ENCODE measurements at places on chromosomes 11 and 22.

DNA sequence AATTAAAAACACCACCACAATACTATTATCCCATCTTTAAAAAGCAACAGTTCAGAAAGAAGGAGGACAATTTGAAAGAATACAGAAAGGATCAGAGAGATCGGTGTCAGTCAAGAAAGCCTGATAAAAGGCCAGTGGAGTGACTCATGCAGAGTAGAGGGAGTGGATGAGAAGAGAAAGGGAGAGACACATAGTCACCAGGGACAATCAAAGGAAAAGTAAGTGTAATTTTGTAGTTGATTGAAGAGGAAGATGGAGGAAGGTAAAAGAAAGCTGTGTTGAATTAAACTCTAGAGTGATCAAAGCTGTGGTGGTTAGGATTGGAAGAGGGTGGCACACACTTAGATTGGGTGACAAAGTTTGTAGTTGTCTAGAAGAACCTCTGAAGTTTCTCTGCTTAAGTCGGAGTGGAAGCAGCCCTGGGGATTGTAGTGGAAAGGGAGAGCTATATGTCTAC lies 14.1 kb downstream of the SPECC1L start:
- DNase-seq: no peak

DNA sequence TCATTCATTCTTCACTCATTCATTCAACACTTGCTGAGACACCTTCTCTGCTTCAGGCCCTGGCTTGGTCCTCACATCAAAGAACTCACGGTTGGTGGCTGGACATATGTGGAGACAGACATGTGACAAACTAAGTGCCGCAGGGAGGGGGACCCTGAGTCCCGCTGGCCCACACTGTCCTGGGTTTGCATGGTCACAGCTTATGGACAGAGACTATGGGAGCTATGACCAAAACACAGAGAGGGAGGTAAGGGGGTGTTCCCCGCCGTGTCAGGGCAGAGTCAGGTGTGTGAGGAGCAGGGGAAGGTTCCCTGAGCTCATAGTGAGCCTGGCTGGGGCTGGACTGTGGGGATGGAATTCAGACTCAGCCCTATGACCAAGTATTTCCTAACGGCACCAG lies 123.1 kb downstream of the MPPED1 start:
- DNase-seq: no peak

DNA sequence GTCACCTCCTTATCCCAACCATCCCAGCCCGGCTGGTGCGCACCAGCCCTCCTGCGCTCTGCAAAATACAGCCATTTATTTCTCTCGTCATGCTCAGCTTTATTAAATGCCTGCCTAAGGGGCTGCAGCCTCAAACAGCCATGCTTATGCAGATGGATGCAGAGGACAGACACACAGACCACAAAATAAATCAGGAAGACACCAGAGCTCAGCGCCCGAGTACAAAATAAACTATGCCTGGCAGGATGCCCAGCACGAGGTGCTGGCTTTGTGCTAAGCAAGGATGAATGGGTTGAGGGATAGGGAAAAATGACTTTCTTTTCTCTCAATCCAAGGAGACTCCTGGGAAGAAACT lies 70.5 kb downstream of the RPUSD4 start:
- DNase-seq: no peak

DNA sequence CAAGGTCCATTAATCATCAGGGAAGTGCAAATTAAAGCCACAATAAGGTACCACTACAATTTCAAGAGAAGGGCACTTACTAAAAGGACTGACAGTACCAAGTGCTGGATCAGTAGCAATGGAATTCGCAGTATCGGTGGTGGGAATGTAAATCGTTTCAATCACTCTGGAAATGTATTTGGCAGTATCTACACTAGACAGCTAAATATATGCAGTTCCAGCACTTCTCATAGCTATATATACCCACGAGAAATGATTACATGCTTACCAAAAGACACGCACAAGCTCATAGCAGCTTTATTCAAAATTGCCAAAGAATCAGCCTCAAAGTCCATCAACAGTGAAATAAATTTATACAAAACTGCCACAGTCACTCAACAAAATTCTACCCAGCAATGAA lies 4.4 kb upstream of the ZNF280B start:
- no peak for DNase-seq

DNA sequence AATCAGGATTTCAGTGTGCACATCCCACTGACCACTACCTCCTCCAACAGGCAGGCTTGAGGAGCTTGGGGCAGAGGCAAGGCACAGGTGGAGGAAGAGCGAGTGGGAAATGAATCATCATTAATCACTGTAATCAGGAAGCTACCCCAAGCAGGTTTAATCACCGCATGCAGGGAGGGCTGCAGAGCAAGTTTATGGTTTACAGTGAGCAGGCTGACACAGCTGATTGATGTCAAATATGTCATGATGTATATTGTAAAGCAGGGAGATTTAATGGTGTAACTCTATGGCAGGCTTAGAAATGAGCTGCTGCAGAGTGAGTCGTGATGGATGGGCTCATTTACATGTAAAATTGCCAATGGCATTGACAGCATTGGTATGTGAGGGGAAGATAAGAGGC lies 441.0 kb downstream of the NTM start:
- DNase-seq: no peak

DNA sequence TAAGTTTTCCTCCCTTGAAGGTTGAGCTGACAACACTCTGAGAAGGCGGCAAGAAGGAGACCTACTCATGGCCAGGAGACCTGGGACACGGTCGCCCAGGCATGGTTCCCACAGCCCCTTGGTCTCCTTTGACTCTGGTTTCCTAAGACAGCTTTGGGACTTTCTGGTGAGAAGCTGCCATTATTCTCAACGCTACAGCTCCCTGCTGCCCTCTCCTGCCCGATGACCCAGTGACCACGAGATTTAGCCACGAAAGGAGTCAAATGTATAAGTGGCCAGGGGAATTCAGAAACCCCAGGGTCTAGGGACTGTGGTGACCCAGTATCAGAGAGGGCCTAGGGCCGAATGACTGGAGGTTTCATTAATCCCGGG lies 699 bp upstream of the SDF2L1 start:
- DNase-seq: no peak

- no peak for DNase-seq
Measured at GRCh38 chr11:43585877-43586608, 94.5 kb upstream of the HSD17B12 start.

GRCh38 chr11:111766834-111767142 lies 599 bp upstream of the PPP2R1B start:
- DNase-seq: no peak

DNA sequence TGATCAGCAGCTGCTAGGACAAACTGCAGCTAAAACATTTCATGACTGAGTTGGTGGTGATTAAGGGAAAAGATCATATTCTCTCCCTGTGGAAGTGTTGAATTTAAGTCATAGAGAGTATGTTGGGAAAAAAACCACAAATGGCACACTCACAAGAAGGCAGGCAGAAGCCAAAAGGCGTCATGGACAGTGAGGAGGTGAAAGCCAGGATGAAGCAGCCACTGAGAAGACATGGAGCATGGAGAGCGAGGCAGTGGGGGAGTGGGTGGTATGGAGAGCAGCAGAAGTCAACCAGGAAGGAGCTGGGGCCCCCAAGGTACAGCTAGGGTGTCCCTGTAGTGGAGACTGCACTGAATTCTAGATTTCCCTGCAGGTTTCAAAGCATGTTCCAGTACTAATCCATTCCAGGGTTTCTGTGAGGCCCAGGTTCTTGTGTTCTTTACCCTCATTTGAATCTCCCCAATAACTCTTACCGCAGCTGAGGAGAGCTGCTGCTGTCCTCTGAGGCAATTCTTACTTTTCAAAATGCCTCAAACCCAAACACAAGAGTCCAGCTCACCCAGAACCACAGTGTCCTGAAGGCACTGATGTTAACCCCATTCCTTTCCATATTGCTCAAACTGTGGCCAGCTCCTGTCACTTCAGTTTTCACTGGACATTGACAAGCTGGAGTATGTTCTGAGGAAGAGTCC lies 191.8 kb upstream of the E2F8 start:
- DNase-seq: no peak
